ENCODE measurements at places on chromosomes 6 and 20. TPM values are rescaled to one million over a fixed set of nuclear protein-coding genes. Genes with fewer than 3 reads are reported as not detected.

Gene PM20D2
- 10.4 TPM for total RNA-seq

Gene SLC22A1
- not detected for total RNA-seq

Gene PLN
- 2,172 TPM for total RNA-seq

Gene LST1
- total RNA-seq: 4.8 TPM

Gene MTFR2
- total RNA-seq: 0.30 TPM

Gene KAT14
- total RNA-seq: 10.9 TPM

Gene FITM2
- 165 TPM for total RNA-seq

Gene GABRR1
- not detected for total RNA-seq

Gene HEY2
- total RNA-seq: 49.8 TPM

Gene UBE2C
- total RNA-seq: not detected

Gene PROKR2
- not detected for total RNA-seq

Gene SLC17A1
- total RNA-seq: not detected

Gene MMP24
- 0.37 TPM for total RNA-seq

Gene HCRTR2
- total RNA-seq: not detected

Gene CPNE5
- 13.4 TPM for total RNA-seq

Gene HRH3
- not detected for total RNA-seq

Gene ESF1
- total RNA-seq: 14.0 TPM

Gene GSTA3
- total RNA-seq: not detected

Gene LY6G6C
- total RNA-seq: not detected

Gene SULF2
- 33.6 TPM for total RNA-seq

Gene COL11A2
- total RNA-seq: 0.87 TPM
